ENCODE measurements at places on chromosomes 7 and 10. TPM values are rescaled to one million over a fixed set of nuclear protein-coding genes. Genes with fewer than 3 reads are reported as not detected.

VSTM2A gene
- not detected for polyA plus RNA-seq

MRPS24 gene
- 112 TPM for polyA plus RNA-seq

ERVW-1 gene
- polyA plus RNA-seq, result not detected

PFKP gene
- 113 TPM for polyA plus RNA-seq

EN2 gene
- polyA plus RNA-seq, result not detected
